ENCODE measurements at places on chromosomes 2 and 18.

- no peak for DNase-seq
Observed at GRCh38 chr2:84874381-84875212, 6.3 kb downstream of the TRABD2A start.

- no peak for DNase-seq
Observed at GRCh38 chr2:26562811-26563645, 78.1 kb downstream of the CIB4 start.

- no peak for DNase-seq
Observed at GRCh38 chr2:9847140-9847539, 3.9 kb downstream of the TAF1B start.

DNA sequence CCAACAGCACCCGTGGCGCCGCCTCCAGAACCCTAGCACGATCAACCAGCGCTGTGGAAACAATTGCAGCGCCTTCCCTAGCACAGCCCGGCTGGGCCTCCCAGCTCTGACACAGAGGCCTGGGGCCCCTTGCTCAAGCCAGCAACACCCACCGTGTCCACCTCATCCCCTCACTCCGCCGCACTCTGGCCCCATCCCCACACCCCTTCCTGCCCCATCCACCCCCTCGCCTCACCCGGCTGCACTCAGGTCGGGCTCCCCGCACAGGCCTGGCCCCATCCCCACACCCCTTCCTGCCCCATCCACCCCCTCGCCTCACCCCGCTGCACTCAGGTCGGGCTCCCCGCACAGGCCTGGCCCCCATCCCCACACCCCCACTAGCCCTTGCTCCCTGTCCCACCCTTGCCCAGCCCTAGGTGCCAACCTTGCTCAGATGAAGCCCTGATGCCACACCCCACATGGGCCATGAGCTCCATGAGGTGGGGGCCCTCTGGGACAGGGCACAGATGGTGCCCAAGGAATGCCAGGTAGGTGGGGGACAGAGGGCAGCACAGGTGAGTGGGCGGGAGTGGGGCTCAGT is 28.7 kb downstream of the KIF1A start:
- DNase-seq: no peak

DNA sequence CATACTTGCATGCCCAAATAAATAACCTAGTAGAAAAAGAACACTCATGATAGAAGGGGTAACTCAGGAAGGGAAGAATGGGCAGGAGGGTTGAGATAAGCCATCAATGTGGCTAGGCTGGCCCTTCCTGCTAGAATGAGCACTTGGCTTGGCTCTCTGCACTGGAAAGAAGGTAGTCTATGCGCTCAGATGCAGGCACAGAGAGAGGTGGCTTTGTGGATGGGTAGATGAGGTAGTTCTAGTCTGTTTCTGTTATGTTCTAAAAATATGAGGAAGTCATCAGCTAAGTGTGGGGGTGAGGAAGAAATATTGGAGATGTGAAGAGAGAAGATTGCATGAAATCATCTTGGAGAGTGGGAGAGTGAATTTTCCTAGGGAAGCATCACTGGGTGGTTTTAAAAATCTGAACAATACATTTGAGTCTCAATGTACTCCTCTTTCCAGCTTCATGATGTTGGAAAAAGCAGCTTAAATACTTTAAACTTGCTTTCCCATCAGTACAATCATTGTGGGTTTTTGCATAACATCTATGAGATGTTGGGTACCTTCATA is 357.1 kb downstream of the CNTNAP5 start:
- no peak for DNase-seq

- no peak for DNase-seq
Observed at GRCh38 chr2:149739883-149740265, 152.3 kb upstream of the MMADHC start.

All from HTR-8/SVneo (cell line).